ENCODE measurements at places on chromosomes 11 and 22. TPM values are rescaled to one million over a fixed set of nuclear protein-coding genes. Genes with fewer than 3 reads are reported as not detected.

GRCh38 chr11:23078289-23078971 is 218.2 kb upstream of the CCDC179 start:
- DNase-seq, result peak; percentile 63

- no peak for DNase-seq
Measured at GRCh38 chr11:57297221-57297620, 27.5 kb downstream of the TNKS1BP1 start.

DNA sequence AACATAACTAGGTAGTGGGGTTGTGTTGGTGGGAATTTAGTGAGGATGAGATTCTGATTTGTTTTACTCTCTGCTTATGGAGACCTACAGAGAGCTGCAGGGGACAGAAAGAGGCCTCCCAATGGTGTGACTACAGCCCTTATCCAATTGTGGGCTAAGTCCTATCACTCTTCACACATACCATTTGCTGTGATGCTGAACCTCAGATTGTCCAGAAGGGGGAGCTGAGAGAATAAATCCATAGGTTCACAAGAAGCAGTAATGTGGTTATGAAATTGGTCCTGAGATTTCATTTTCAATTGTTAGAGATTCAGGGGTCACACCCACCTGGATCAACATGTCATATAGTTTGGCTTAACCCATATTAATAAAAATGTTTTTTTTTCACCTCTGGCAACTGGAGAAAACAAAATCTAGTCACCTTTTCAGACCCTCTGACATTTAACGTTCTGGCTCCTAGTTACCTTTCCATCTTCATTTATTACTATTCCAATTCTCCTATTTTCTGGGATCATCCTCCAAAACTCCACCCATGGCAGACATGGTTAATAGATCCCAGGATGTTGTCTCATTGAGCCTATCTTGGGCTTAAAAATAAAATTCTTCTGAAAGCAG is 53.3 kb upstream of the PTPN5 start:
- DNase-seq, result peak; percentile 26

- no peak for DNase-seq
Measured at GRCh38 chr11:106553304-106553703, 465.0 kb downstream of the GUCY1A2 start.

The CASP5 gene
- total RNA-seq, result not detected

The NECTIN1 gene
- 17.7 TPM for total RNA-seq

The CDC42BPG gene
- 2.0 TPM for total RNA-seq

The CLDN25 gene
- not detected for total RNA-seq

Data from astrocyte (in vitro differentiated cells and primary cell).